ENCODE measurements at places on chromosomes 5 and 9. TPM values are rescaled to one million over a fixed set of nuclear protein-coding genes. Genes with fewer than 3 reads are reported as not detected.
A peak's percentile ranks its signal among the peaks of the same experiment; 100 is the strongest.

DNA sequence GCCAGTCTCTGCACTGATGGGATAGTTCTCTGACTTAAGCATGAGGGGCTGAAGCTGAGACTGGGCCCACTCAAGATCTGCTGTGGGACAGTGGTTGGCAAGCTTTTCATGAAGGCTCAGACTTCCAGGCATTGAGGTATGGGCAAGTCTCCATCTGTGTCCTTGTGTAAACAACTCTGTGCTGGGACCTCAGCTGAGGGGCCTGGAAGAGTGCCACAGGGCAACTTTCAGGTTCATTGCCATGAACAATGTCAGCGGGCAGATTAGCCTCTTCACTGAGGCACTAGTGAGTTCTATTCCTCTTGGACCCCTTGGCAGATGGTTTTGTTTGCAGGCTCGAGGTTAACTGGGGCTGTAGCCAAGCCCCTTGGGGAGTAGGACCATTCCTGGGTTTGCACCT lies 127.1 kb downstream of the MRPS30 start:
- H3K27ac ChIP-seq = no peak overlapping the region
- no peak overlapping the region for H3K4me3 ChIP-seq
- no peaks in the 10 kb centered on the region for H3K27me3 ChIP-seq
- no peaks in the 10 kb centered on the region for H3K4me1 ChIP-seq
- no peaks in the 10 kb centered on the region for H3K36me3 ChIP-seq

Gene CD74
- 908 TPM for total RNA-seq

Gene ZFP2
- 1.0 TPM for total RNA-seq

DNA sequence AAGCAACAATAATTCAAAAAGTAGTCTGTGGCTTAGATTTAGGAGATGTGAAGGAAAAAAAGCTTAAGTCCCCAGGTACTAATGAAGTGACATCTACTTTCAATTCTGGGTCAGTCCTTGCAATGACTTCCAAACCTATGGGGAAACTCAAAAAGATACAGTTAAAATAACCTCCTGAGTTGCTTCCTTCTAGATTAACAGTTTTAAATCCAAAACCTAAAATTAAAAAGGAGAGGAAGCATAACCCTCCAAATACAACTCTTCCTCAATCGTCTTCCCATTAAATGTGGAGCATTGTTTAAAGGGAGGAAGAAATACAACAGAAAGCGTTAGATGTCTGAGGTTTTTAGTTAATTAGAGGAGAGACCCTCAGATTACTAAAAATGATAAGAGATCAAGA lies 75.7 kb downstream of the AGTPBP1 start:
- H3K4me1 ChIP-seq = no peaks in the 10 kb centered on the region
- DNase-seq = no peak
- H3K27me3 ChIP-seq = no peaks in the 10 kb centered on the region
- no peak overlapping the region for H3K27ac ChIP-seq

DNA sequence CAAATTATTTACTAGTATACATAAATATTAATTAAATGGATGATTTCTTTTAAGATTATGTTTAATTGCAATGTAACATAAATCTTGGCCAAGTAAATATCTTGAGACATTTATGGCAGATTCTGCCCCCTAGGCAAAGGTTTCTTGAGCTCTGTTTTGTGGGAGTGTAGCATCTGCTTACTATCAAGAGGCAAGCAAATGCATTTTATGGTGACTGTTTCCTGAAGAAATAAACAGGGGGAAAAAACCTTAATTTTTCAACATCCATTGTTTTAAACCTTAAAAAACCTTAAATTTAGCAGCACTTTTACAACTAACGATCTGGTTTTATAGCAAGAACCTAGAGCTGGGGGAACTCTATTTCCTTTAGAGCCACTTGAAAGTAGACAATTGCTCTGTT lies 25.7 kb upstream of the FREM1 start:
- no peaks in the 10 kb centered on the region for H3K4me1 ChIP-seq
- DNase-seq = no peak
- H3K27me3 ChIP-seq = no peaks in the 10 kb centered on the region
- no peak overlapping the region for H3K4me3 ChIP-seq
- no peaks in the 10 kb centered on the region for H3K36me3 ChIP-seq

GRCh38 chr9:19994296-19994695 lies 205.5 kb upstream of the SLC24A2 start:
- no peaks in the 10 kb centered on the region for H3K4me1 ChIP-seq
- no peaks in the 10 kb centered on the region for H3K27me3 ChIP-seq
- DNase-seq = no peak
- H3K4me3 ChIP-seq = no peak overlapping the region

Gene TRPM3
- not detected for total RNA-seq

- H3K27ac ChIP-seq = no peak overlapping the region
- no peaks in the 10 kb centered on the region for H3K4me1 ChIP-seq
- no peak for DNase-seq
- H3K36me3 ChIP-seq = no peaks in the 10 kb centered on the region
- H3K4me3 ChIP-seq = no peak overlapping the region
These were observed 273.7 kb downstream of the SYK start for GRCh38 chr9:91075279-91075678.

- H3K4me3 ChIP-seq = no peak overlapping the region
- no peak for DNase-seq
- H3K27ac ChIP-seq = no peak overlapping the region
- no peaks in the 10 kb centered on the region for H3K36me3 ChIP-seq
- H3K27me3 ChIP-seq = no peaks in the 10 kb centered on the region
- no peaks in the 10 kb centered on the region for H3K4me1 ChIP-seq
These were observed 156.1 kb downstream of the LURAP1L start for GRCh38 chr9:12930906-12931305.

DNA sequence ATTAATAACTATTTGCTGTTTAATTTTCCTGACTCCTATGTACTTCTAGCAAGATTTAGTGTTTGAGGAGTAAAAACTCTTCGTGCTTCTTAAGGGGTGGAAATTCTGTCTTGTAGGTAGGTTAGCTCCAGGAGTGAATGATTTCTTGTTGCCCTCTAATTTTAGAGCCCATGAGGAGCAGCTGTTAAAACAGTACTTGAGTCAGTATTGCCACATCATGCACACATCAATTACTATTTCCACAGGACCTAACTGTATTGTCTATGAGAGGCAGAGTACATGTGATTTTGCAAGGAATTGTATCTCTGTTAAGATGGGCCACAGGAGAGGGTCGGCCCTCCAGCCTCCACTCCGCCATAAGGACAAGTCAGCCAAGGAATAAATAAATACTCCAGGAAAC lies 91.2 kb downstream of the PDZD2 start:
- H3K4me1 ChIP-seq = no peaks in the 10 kb centered on the region
- no peaks in the 10 kb centered on the region for H3K36me3 ChIP-seq
- no peak overlapping the region for H3K4me3 ChIP-seq
- DNase-seq = no peak

Gene TNFSF15
- not detected for total RNA-seq

- no peaks in the 10 kb centered on the region for H3K4me1 ChIP-seq
- H3K27ac ChIP-seq = no peak overlapping the region
- DNase-seq = no peak
- H3K4me3 ChIP-seq = no peak overlapping the region
- no peaks in the 10 kb centered on the region for H3K27me3 ChIP-seq
These were observed 290.5 kb downstream of the BNC2 start for GRCh38 chr9:16579872-16580432.

Gene ASTN2
- 2.8 TPM for total RNA-seq

DNA sequence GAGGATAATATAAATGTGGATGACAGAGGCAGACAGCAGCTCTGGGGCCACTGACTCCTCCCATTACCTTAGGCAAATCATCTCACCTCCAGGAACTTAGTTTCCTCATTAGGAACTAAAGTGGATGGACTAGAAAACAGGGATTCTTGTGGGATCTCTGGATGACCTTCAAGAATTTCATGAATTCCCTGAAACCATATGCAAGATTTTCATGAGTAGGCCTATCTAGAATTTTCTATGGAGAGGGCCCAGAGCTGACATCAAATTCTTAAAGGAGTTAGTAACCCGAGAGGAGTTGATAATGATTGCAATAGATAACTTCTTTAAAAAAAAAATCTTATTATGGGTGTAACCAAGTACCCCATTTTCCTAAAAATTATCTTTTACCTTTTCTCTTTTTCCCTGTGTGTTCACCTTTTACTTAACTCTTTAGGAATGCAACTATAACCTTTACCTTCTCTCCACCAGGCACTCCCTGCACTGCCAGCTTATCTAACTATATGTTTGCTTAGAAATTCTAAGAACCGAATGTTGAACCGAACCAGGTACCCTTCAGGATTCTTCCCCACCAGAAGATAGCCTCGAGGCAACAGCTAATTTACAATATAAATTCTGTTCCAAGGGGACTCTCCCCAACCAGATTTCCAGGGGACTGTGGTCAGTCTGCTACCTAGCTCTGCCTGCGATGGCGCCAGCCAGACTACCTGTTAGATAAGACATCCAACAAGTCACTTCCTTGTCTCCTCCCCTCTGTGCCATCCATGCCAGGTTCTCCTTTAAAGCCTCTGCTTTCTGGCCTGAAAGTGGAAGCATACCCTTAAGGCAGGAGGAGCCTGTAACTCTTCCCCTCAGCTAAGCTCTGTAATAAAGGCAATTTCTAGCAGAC lies 86.0 kb downstream of the GCNT4 start:
- no peak for DNase-seq
- H3K4me1 ChIP-seq = no peaks in the 10 kb centered on the region
- H3K27ac ChIP-seq = no peak overlapping the region
- H3K4me3 ChIP-seq = no peak overlapping the region
- no peaks in the 10 kb centered on the region for H3K27me3 ChIP-seq

DNA sequence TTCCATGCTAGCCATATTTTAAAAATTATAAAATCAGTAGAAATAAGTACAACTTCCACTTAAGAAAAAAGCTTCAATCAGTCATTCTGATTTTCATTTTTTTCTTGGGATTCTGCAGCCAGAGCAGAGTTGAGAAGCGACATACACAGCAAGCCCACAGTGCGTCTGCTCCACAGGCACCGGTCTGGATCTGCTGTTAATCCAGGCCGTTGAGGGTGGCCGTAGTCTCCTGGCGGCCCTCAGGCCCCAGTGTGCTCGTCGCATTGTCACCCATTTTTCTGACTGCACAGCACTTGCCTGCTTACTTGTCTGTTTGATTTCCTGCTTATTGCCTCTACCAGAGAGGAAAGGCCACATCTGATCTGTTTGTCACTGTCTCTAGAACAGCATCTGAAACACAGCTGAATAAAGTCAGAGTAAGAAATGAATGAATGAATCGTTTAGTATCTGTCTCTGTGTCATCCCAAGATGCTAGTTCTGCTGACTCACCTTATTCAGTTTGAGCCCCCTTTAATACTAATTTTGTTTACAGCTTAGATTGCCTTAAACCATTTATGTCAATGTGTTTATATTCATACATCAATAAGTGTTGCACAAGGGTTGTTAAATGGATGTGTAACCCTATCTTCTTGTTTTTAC lies 11.6 kb upstream of the ASPN start:
- H3K27me3 ChIP-seq = no peaks in the 10 kb centered on the region
- H3K4me1 ChIP-seq = no peaks in the 10 kb centered on the region
- no peak for DNase-seq
- H3K4me3 ChIP-seq = no peak overlapping the region
- no peaks in the 10 kb centered on the region for H3K36me3 ChIP-seq

DNA sequence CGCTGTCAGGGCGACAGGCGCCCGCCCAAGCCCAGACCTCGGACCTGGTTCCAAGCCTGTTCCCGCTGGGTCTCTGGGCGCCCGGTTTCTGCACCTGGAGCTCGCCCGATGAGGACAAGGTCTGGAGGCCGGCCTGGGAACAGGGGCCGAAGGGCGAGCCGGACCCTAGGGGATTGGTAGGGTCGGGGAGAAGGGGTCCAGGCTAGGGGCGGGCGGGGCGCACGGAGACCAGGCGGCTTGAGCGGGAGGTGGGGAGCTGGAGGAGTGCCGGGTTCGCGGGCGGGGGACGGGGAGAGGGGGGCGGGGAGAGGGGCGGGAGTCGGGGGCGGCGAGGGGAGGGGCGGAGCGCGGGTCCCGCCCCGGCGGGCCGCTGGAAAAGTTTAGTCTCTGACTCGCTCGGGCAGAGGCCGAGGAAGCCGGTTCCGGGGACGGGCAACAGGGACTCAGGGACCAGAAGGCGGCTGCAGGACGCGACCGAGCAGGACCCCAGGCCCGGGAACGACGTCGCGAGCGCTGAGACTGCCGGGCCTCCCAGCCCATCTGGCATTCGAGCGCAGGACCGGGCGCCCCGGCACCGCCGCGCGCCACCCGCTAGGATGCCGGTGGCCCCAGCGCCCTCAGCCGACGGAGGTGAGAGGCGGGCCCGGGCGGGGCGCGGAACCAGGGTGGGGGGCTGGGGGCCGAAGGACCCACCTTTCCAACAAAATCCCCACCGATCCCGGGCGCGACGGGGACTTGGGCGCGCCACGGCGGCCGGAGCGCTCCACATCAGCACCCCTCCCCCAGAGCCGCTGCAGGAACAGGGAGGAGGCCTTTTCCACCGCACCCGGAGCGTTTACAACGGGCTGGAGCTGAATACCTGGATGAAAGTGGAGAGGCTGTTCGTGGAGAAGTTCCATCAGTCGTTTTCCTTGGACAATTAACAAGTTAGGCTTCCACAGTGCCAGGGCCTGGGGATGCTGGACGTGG lies at the start of gene S1PR3:
Gene S1PR3, plus strand, starts transcription at position 403 of the 969 bp plus-strand sequence. CDS start 9,733 bp downstream, outside the sequence.
- no peak within 1 kb of the TSS for H3K27ac ChIP-seq
- H3K4me1 ChIP-seq = no peaks in the 10 kb centered on the region
- H3K36me3 ChIP-seq = no peaks in the 10 kb centered on the region
- H3K27me3 ChIP-seq = peaks cover 17% of the 10 kb centered on the region

- no peaks in the 10 kb centered on the region for H3K4me1 ChIP-seq
- H3K4me3 ChIP-seq = no peak overlapping the region
These were observed 20.9 kb upstream of the PRUNE2 start for GRCh38 chr9:76926846-76927245.

DNA sequence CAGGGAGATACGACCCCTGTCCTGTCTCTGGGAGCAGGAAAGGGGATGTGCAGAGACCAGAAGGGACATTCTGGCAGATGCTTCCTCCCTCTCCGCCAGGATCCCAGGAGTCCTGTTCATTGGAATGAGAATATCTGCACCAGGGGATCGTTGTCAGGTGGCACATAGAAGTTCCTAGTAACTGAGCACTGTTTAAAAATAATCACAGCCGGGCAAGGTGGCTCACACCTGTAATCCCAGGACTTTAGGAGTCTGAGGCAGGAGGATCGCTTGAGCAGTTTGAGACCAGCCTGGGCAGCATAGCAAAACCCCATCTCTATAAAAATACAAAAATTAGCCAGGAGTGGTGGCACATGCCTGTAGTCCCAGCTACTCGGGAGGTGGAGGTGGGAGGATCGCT lies 12.3 kb downstream of the SARDH start:
- no peaks in the 10 kb centered on the region for H3K4me1 ChIP-seq
- H3K36me3 ChIP-seq = no peaks in the 10 kb centered on the region
- no peak for DNase-seq
- H3K27me3 ChIP-seq = no peaks in the 10 kb centered on the region
- no peak overlapping the region for H3K4me3 ChIP-seq

DNA sequence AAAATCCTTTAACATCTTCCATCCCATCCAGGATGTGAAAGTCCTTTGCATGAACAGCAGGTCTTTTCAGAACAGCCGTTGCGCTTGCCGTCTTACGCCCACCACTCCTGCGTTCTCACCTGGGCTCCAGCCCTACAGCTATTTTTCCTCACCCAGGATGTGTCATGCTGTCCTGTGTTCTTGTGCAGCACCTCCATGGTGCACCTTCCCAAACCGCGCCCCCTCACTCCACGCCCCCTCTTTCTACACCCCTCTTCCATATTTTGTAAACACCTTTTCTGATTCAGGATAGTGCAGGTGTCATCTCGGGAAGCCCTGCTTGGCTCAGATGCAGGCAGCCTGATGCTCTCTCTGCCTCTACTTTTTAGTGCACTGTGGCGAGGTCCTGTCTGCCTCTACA lies 18.4 kb downstream of the CAMK4 start:
- peaks cover 69% of the 10 kb centered on the region for H3K4me1 ChIP-seq
- H3K27ac ChIP-seq = peak overlapping the region; percentile 50
- H3K36me3 ChIP-seq = no peaks in the 10 kb centered on the region
- DNase-seq = no peak

Gene FAM221B
- not detected for total RNA-seq

Gene SLC25A2
- 1.1 TPM for total RNA-seq

GRCh38 chr5:176979669-176980068 lies 26.9 kb downstream of the UIMC1 start:
- H3K27me3 ChIP-seq = no peaks in the 10 kb centered on the region
- no peak overlapping the region for H3K27ac ChIP-seq
- no peak for DNase-seq

Gene TMC1
- not detected for total RNA-seq

Measured in naive thymus-derived CD4-positive, alpha-beta T cell (primary cell).